ENCODE measurements at places on chromosomes 12 and 14.

DNA sequence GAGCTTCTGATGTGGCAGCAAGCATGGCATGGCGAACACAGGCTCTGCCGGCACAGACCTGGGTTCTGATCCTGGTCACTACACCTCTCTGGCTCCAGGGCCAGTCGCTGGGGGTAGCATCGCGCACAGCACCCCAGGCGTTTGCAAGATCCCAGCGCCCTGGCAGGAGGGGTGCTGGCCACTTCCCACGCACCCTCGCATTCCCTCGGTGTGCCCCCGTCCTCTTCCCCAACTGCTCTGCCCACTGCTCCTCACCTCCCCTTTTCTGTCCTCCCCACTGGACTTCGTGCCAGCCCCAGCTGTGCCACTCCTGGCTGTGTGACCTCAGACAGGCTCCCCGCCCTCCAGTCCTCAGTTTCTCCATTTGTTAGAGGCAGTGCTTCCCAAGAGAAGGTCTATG lies 2.8 kb downstream of the CDK2AP1 start:
- DNase-seq = no peak

DNA sequence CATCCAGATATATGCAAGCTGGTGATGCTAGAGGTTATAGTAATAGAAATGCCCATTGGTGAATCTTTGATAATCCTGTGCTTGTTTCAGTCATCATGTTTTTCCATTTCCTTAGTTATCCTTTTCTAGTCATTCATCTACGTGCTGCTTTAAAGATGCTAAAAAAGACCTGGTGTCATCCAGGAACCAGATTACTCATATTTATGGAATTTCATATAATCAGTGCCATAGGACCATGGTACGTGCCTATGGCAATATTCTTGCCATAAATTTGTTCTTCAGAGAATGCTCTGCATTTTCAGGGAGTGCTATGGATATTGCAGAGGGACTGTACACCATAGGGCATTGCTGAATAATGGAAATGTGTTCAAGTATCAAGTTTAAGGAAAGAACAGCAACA lies 267.3 kb downstream of the AKAP6 start:
- no peak for DNase-seq

DNA sequence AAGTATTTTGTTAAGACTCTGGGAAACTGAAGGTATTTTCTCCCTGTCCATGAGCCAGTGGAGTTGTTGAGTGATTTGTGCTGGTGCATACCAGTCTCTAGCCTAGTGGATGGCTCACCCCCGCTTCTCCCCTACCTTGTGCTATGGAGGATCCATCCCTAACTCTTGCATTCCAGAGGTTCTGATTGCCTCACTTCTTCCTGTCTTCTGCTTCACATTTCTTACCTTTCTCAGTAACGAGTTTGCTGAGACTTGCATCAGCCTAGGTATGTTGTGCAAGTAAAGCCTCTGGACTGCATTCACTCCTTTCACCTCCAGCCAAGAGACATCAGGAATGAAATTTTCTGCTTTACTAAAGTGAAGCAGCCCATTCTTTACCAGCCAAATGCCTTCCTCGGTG lies 391.6 kb downstream of the ZFP36L1 start:
- no peak for DNase-seq

DNA sequence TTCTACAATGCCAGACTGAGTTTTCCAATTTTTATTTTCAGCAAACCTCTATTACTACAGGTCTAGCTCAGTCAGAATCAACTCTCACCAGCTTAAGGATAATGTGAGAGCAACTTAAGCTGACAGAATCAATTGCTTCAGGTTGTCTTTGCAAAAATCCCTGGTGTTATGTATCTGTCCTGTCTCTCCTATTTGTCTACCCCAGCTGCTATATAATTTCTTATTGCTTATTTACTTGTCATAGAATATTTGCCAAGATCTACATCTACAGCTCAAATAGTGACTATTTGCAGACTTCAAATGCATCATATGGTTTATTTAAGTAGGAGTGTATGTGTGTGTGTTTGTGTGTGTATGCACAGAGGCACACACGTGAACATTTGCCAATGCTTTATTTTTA lies 54.1 kb downstream of the FOXG1 start:
- DNase-seq = no peak

DNA sequence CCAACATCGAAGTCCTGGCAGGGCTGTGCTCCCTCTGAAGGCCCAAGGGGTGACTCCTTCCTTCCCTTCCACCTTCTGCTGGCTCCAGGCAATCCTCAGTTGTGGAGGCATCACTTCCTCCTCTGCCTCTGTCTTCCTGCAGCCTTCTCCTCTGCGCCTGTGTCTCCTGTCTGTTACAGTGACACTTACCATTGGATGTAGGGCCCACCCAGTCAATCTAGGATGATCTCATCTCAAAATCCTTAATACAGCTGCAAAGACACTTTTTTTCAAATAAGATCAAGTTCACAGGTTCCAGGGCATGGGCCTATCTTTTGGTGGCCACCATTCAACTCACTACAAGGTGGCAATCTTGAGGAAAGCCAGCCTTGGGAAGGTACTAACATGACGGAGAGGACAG lies 155.1 kb downstream of the ESRRB start:
- DNase-seq = no peak

- DNase-seq = no peak
Observed at GRCh38 chr12:113170926-113171325, 14.4 kb downstream of the DDX54 start.

GRCh38 chr12:65100140-65100539 lies 21.0 kb downstream of the WIF1 start:
- DNase-seq = no peak

Measured in GM19239 (cell line).